ENCODE measurements at places on chromosomes 3 and 15.

- DNase-seq: no peak
Observed at GRCh38 chr15:89679212-89679611, at the start of gene PLIN1. Gene PLIN1, minus strand, starts transcription at chr15:89679367. Its CDS starts 1,878 bp downstream, at chr15:89677489.

GRCh38 chr3:14923476-14923875 lies 23.9 kb upstream of the NR2C2 start:
- DNase-seq: no peak

DNA sequence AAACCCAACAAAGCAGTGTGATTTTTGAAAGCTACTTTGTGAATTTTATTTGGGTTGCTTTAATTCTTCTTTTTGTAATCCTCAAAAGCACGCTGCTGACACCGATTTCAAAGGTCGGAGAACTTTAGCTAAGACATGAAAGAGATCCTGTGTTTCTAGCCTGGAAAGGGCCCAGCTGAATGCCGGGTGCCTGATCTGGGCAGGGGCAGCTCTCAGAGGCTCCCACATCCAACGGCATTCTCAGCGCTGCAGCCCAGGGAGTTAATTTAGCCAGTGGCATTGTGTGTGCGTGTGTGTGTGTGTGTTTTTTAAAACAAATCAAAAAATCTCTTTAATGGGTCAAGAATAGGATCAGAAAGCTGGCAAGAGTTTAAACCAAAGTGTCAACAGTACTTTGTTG lies 6.6 kb downstream of the RBP1 start:
- no peak for DNase-seq

GRCh38 chr15:63226155-63226883 lies 36.9 kb downstream of the RAB8B start:
- no peak for DNase-seq

- DNase-seq: no peak
Observed at GRCh38 chr3:49629451-49629850, 44.7 kb upstream of the APEH start.

GRCh38 chr3:27606537-27606936 lies 115.6 kb downstream of the EOMES start:
- DNase-seq: no peak

GRCh38 chr3:23671851-23672589 lies 133.7 kb upstream of the UBE2E1 start:
- DNase-seq: no peak

GRCh38 chr3:58840949-58841348 lies 174.4 kb upstream of the FAM3D start:
- DNase-seq: no peak

GRCh38 chr15:64152507-64153387 lies 1.2 kb downstream of the SNX22 start:
- DNase-seq: no peak

DNA sequence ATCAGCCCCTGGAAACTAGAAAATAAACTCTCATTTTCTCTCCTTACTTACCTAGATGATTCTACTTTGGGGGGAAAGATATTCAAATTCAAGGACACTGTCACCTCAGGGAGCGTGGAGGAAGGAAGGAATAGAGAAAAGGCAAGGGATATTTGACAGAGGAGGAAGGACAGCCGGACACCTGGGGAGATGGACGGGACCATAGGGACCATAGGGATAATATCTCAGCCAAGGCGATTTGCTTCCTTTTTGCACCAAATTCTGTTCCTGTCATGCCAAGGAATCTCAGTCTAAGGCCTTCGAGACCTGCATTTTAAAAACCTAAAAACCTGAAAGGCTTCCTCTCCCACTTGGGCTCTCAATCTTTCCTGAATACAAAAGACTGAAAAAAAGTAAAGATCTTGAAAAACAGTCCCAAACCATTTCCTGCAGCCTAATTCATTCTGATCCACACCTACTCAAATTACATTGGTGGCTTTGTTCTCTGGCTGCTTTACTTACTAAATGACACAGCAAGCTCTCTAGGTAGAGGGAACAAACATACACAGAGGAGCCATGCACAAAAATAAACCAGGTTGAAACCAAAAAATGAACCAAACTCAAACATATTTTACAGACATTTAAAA lies 73.9 kb upstream of the SLC24A5 start:
- no peak for DNase-seq

GRCh38 chr15:49059491-49059890 lies 13.2 kb upstream of the SECISBP2L start:
- no peak for DNase-seq

GRCh38 chr3:153414982-153415381 lies 253.0 kb downstream of the RAP2B start:
- no peak for DNase-seq

- no peak for DNase-seq
Observed at GRCh38 chr3:72548461-72548860, 299.8 kb downstream of the SHQ1 start.

GRCh38 chr3:141255846-141256261 lies 24.2 kb downstream of the PXYLP1 start:
- DNase-seq: no peak

- no peak for DNase-seq
Observed at GRCh38 chr3:988785-989184, 104.0 kb upstream of the CNTN6 start.

GRCh38 chr15:52440414-52440813 lies 88.3 kb downstream of the MYO5A start:
- DNase-seq: no peak

DNA sequence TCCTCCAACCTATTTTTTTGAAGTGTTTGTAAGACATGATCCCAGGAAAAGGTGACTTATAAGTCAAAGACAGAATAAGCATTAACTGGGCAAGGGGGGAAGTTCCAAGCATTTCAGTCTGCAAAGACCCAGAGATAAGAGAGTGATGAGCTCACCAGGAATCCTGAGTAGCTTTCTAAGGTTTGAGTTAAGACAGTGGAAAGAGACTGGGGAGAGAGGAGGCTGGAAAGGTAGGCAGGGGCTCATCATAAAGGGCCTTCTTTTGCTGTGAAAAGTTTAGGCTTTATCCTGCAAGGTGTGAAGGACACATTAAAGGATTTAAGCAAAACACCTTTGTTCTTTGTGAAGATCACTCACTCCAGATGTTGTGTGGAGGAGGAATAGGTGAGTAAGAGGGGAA lies 438.8 kb downstream of the CHL1 start:
- DNase-seq: no peak

- DNase-seq: no peak
Observed at GRCh38 chr15:47888385-47889100, 171.2 kb downstream of the SEMA6D start.

DNA sequence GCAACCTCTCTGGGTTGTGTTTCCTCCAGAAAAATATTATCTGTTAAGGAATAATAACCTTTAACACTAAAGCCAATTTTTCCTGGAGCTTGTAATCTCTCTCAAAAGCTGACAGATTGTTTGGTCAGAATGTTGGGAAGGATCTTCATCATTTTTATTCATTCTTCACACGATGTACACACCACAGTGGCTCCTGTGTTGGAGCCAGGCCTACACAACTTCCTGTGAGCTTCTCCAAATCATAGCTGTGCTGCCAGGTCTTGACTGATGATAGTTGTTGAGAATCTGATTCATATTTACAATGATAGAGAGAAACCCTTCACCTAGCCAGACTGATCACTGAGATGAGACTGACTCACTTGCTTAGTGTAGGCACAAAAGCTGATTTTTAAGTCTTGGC lies 151.0 kb upstream of the ROBO2 start:
- no peak for DNase-seq

GRCh38 chr3:2823437-2824211 lies 286.6 kb downstream of the IL5RA start:
- no peak for DNase-seq

- no peak for DNase-seq
Observed at GRCh38 chr3:53153980-53154379, 7.0 kb upstream of the PRKCD start.

GRCh38 chr3:99503350-99503749 lies 135.0 kb upstream of the COL8A1 start:
- no peak for DNase-seq

GRCh38 chr15:51114437-51115119 lies 19.9 kb upstream of the TNFAIP8L3 start:
- no peak for DNase-seq

DNA sequence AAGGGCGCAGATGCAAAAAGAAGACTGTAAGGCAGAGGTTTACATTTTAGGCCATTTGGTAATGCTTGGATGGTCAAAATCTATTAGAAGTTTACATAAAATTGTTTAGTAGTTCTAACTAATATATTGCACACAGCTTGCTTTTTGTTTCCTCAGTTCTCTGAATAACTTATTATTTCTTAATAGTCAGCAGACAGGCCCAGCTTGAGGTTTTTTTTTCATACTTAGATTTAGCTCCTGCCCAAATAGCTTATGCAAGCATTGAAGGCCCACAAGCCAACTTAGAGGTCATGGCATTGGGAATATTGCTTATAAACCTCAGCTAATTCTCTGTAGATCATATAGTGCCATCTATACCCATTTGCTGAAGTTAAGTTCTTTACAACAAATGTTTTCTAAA lies 172.5 kb downstream of the RAP2B start:
- no peak for DNase-seq

DNA sequence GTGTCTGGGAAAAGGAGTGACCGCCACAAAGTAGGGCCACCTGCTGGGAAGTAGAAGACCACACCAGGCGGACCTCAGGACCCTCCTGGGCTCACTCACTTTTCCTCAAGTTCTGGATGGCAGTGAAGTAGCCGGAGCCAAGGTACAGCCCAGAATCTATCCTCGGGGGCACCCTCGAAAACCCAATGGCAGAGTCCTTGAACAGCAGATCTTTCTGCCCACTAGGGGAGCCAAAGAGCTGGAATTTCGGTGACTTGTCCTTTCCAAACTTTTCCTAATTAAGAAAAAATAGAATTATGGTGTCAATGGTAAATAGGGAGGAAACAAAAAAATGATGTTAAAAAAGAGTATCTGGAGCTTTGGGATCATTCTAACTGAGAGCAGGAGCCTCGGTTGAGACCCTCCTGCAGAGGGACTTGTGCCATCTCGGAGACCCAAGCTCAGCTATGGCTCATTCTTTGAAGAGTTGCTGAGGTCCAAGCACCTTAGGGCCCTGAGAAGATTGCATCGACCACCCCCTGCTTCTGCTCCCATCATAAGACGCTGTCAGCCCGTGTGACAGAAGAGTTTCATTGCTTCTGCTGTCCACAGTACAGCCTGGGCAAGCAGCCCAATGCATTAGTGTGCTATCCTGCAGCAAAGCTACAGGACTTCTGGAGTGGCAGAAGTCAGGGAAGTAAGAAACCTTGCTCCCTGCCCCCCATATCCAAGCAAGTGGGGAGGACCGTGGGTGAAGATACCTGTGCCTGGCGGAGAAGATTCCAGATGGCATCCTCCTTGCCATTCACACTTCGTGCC lies 14.8 kb downstream of the LTF start:
- no peak for DNase-seq

- DNase-seq: no peak
Observed at GRCh38 chr3:129195731-129196256, 12.1 kb upstream of the CNBP start.

DNA sequence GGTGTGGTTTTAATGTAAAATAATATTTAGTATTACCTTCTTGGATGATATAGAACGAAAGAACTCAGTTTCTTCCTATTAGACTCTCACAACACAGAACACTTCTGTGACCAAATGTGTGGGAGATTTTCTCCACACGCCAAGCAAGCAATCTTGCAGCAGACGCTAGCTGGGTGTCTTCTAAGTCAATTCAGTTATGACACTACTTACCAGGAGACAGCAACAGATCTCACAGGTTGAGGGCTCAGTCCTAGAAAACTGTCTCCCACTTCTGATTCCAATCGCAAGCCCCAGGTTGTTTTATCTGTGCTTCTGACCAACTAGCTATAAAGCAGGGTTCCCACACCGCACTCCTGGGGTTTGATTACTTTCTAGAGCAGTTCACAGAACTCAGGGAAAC lies 41.2 kb downstream of the HERC1 start:
- no peak for DNase-seq

GRCh38 chr3:12345141-12345561 lies 56.3 kb downstream of the PPARG start:
- no peak for DNase-seq

DNA sequence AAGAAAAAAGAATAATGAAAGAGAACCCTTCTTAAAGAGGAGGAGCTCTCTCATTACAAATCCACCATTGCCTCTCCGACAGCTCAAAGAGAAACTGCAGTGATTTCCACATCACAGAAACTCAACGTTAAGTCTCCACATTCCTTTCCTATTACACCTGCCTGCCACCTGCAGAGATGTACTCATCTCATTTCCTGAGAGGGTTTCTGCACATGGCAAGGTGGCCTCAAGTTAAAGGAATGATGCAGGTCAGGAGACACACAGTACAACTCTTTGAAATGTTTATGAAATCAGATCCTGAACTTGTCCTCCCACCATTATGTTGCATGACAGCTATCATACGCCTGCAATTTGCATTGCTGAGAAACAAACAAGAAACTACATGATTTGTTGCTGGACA lies 458.4 kb upstream of the ADAMTS9 start:
- no peak for DNase-seq

DNA sequence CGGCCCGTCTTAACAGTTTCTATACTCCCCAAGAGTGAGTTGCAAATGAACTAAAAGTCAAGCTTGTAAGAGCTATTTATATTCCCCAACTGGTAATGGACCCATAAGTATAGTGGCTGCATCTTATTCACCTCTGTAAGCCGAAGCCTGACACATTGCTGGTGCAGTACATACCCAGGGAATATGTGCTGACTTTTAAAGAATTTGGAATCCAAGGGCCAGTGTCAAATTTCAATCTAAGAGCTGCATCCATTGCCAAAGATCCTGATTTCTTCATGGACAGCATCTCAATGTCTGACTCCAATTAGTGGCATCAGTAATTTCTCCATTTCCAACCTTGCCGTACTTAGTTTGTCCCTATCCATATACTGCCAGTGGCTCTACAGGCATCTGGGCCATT lies 42.0 kb downstream of the FRMD4B start:
- DNase-seq: no peak

DNA sequence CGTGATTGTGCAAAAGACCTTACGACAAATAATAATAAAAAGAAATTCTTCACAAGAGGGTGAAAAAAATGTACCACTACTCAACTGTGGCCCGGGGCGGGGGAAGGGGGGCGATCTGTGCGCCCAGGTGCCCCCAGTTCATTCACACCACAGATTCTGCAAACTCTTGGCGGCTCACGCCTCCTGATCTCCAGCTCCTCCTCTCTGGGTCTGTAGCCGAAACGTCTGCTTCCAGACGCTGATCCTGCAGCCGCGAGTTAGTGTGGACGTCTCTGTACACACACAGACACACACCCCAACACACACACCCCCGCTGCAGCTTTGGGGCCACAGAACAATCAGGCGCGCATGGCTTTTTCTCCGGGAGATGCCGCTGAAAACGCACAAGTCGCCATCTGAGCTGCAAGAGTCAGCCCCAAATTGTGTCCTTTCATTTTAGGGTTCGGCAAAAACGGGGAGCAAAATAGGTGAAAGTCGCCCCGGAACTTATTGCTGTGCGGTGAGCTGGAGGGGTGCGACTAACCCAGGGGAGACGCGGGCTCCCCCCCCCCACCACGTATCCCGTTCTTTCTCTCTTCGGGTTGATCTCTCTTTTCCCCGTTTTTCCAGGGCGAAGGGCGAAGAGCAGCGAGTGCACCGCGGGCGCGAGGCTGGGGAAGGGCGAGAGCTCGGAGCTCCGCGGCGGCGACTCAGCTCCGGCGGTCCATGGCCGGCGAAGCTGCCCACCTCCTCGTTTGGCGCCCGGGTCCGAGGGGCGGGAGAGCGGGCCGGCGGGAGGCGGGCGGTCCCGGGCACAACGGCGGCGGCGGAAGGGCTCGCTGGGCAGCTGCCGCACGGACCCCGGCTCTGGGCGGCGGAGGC lies 505 bp upstream of the WNT5A start:
- no peak for DNase-seq

- no peak for DNase-seq
Observed at GRCh38 chr15:96406291-96406690, 75.8 kb downstream of the NR2F2 start.

Measured in activated naive CD8-positive, alpha-beta T cell treated with anti-CD3 and anti-CD28 coated beads, Interleukin-2, amount 50 U/mL, for 16 hours (primary cell).